ENCODE measurements at places on chromosomes 2 and 18.

DNA sequence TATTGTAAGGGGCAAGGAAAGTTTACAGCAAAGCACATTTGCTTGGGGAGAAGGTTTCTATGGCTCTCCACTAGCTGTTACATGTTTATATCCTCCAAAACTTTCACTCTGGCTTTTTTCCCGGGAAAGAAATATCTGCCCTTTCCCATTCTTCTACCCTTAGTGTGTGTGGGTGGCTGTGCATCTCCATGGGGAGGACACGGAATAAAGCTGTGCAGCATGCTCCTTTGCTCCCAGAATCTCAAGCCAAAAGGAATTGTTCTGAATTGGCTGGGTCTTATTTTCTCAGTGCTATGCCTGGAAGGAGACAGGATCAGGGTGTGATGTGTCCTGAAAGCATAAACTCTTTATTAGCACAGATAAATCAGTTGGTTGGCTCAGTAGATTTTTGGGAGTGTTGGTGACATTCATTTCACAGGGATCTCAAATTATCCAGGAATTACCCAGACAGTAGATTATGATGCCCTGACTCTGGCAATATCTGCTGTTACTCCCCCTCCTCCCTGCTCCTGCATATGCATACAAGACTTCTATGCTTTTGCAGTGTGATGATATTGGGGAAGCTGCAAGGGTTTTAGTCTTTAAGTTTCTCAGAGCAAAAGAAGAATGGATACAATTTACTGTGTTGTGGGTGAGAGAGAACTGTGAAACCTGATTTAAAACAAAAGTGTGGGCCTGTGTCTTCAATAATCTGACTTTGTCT is 63.1 kb downstream of the PARD3B start:
- DNase-seq = no peak

DNA sequence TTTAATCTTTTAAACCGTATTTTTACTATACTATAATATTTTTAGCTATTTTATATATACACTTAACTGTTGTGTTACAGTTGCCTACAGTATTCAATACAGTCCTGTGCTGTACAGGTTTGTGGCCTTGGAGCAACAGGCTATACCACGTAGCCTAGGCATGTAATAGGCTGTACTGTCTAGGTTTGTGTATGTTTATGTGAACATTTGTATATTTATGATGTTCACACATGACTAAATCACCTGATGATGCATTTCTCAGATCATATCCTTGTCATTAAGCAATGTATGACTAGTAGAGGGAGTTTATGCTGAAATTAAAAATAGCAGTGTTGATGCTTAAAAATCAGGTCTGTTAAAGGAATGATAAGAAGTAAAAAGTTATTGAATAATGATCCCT is 92.3 kb upstream of the RANBP2 start:
- DNase-seq = no peak

DNA sequence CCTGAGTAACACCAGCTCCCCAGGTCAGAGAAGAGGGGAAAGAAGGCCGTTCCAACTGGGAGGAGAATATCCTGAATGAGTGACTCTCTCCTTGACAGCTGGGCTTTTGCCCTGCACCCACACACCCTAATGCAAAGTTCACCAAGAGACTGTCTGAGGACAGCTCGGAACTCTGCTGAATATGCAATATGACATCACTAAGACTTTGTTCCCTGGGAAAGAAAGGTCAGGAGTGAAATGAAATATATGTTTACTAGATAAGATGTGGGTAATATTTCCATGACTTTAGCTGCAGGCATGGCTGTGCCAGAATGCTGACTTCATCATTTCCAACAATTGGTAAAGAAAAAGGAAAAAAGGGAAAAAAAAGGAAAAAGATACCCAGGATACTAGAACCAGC is 488.2 kb upstream of the RAB6C start:
- no peak for DNase-seq

DNA sequence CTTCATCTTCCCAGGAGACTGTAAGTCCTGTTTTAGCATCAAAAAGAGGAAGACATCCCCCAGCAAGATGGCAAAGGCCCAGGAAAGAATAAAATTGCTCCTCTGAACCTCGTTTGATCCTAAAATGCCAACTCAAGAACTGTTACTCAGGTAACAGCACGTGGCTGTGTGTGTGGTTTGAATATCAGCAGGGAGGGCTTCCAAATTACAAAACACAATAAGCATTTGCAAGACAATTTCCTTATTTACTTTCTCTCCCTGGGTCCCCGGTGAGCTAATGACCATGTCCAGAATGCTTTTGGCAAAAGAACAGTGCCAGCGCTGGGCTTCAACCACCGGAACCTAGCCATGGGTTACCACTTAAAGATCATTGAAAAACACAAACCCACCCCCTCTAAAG is 163.6 kb downstream of the C1D start:
- no peak for DNase-seq

GRCh38 chr2:36277146-36277808 is 78.3 kb upstream of the CRIM1 start:
- peak; percentile 54 for DNase-seq

GRCh38 chr2:161676902-161677496 is 52.8 kb downstream of the SLC4A10 start:
- no peak for DNase-seq

- no peak for DNase-seq
Observed at GRCh38 chr18:51053814-51054213, 23.8 kb downstream of the SMAD4 start.

- no peak for DNase-seq
Observed at GRCh38 chr2:96623116-96623515, 15.0 kb downstream of the KANSL3 start.

DNA sequence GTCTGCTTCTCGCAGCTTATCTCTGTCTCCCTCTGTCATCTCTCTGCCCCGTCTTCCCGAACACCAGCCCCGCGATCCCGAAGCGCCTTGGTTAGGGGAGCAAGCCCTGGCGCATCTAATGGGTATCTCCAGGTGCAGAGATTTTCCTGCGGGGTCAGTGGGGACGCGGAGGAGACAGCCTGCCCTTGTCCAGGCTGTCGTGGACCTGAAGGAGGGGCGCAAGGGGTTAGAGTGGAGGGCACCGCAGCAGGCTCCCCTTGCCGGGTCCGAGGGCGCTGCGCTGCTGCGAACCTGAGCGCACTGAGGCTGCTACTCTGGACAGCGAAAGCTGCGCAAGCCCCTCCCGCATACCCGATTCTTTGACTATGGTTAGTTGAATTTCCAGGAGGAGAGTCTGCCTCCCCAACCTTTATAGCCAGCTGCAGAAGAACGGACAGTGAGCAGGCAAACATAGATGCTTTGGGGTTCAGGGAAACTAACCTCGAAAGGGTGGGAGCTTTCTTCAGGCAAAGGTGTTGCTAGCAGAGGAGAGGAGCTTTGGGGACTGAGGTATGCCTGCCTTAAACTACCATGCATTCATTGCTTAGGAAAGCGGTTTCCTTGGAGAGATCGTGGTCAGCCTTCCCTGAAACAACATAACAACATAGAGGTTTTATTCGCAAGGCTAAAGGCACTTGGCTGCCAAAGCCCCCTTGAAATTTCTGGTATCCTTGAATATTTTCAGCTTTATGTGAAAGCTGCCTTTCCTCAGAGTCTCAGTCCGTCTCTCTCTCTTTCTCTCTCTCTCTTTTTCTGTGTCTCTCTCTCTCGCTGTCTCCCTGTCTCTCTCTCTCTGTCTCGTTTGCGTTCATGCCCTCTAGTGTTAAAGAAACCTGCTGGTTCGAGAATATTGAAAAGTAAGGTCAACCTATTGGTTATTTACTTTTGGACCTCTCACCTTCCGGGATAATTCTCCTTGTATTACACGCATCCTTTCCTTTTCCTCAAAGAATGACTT is 1.6 kb downstream of the GALNT13 start:
- DNase-seq = no peak

DNA sequence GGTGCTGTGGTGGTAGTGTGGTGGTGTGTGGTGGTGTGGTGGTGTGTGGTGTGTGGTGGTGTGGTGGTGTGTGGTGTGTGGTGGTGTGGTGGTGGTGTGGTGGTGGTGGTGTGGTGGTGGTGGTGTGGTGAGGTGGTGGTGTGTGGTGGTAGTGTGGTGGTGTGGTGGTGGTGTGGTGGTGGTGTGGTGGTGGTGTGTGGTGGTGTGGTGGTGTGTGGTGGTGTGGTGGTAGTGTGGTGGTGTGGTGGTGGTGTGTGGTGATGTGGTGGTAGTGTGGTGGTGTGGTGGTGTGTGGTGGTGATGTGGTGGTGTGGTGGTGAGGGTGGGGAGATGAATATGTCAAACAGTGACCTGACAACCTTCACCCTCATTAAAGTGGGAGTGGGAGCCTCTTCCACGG is 55.6 kb upstream of the DLGAP1 start:
- DNase-seq = no peak

- DNase-seq = no peak
Observed at GRCh38 chr2:121273116-121273515, 11.9 kb downstream of the TFCP2L1 start.

DNA sequence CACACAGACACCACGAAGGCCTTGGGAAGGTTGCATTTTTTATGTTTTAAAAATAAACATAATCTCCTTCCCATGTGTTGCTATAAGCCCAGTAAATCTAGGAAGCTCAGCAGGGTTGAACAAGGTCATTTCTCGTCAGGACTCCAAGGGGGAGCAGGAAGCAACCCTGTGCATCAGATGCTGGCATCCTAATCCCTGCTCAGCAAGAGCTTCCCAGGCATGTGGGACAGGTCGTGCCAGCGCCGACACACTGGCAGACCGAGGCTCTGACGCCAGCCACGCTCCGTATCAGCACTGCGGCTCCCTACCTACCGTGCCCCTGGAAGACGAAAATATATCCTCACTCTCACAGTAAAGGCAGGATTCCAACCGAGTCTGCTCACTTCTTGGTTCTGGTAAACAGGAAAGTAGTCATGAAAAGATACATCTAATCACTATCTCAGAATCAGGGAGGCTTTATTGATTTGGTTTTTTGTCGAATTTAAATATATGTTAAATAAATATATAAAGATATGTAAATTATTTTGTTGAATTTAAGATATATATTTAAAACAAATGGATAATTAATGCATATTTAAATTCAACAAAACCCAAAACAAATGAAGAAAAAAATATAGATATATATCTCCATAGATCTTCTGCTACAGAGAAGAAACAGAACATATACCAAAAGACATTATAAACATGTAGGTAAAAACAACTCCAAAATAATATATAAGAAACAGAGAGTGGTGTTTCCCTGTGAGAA is 61.4 kb downstream of the TXNL1 start:
- no peak for DNase-seq

GRCh38 chr2:9406529-9407362 is 16.6 kb downstream of the ITGB1BP1 start:
- DNase-seq = no peak

GRCh38 chr18:49926106-49926745 is 112.9 kb upstream of the ACAA2 start:
- DNase-seq = no peak

GRCh38 chr2:120626566-120626965 is 109.1 kb upstream of the GLI2 start:
- no peak for DNase-seq

DNA sequence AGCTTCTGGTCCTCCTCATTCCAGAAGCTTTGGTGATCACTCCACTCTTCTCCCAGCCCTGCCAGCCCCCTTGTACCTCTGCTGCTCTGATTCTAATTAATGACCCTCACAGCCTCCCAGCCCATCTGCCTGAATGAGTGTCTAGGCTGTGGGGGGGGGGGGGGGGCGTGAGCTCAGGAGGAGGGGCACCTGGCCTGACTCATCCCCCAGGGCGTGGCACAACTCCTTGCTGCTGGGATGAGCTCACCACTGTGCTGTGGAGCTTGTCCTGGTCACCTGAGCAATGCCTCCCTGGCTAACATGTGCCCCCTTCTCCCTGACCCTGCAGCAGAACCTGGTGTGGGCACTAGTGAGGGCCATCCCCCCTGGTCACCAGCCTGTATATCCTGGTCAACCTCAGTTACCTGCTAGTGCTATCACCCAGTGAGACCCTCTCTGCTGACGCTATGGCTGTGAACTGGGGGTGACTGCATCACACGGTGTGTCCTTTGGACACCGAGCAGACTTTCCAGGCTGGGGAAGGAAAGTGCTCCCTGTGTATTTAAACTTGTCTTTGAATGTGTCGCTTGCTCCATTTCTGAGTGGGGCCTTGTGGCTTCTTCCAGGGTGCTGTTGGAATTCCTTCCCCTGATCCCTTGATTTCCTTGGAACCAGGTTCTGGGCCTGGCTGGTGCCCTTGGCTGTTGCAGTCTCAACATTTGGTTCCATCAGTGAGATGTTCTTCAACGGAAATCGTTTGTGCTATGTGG is 41.5 kb upstream of the PUM2 start:
- DNase-seq = no peak

DNA sequence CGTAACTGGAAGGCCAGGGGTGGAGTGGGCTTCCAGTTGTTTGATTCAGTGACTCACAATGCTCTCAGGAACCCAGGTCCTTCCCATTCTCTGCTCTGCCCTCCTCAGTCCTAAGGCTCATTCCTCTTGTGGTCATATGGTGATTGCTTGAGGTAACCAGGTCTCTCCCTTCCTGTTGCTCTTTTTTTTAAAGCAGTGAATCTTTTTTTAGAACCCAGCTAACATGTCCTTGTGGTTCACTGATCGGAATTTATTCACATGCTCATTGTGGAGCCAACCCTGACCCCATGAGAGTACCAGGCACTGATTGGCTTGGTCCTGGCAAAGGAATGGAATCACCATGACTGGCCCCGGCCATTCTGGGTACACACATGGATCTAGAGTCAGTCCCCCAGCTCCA is 7.4 kb downstream of the THNSL2 start:
- no peak for DNase-seq

- no peak for DNase-seq
Observed at GRCh38 chr18:48019557-48020325, 89.3 kb upstream of the SMAD2 start.

GRCh38 chr2:199160677-199161465 is 296.9 kb downstream of the SATB2 start:
- DNase-seq = no peak

DNA sequence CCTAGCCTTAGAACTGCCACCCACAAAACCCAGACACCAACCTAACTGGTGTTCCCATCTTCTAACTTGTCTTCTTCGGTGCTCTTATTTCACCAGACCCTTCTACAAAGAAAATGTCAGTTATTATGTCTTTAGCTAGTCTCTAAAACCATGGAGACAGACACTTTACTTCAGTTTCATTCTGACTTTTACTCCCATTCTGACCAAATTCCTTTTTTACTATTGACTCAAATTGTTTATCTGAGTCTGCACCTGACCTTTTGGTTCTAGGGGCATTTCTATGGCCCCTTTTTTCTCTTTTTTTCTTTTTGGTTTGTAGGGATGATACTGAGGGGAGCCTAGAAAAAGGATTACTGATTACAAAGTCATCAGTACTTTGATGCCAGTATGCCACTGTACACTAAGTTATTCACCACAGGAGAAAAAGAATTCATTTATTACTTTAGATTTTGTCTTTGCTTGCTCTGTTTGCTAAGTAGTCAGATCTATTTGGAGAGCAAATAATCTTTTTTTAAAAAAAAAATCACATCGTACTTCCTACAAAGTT is 6.8 kb upstream of the SLC1A4 start:
- DNase-seq = no peak

GRCh38 chr2:8380566-8380965 is 301.3 kb upstream of the ID2 start:
- DNase-seq = no peak

GRCh38 chr2:228039752-228040534 is 141.5 kb downstream of the SPHKAP start:
- DNase-seq = no peak

DNA sequence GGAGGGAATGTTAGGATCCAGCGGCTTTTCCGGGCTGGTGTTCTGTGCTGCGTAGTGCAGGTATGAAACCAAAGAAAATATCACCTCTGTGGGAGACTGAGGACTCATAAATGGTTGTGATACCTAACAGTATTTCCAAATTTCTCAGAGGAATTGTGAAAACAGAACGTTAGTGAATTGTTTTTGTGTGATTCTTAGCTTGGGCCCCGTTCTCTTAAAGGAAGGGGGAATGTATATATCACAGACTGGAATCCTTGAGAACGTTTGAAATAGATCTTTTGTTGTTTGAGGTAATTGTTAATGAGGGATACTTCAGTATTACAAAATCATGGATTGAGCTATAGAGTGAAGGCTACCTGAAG is 834 bp downstream of the ZNF638 start:
- no peak for DNase-seq

Measured in stimulated activated CD4-positive, alpha-beta T cell treated with anti-CD3 and anti-CD28 coated beads, Interleukin-4, amount 100 ng/mL, for 24 hours (primary cell).